ENCODE measurements at places on chromosomes 16 and 17. TPM values are rescaled to one million over a fixed set of nuclear protein-coding genes. Genes with fewer than 3 reads are reported as not detected.

- no peak overlapping the region for H3K4me3 ChIP-seq
- H3K36me3 ChIP-seq, result no peaks in the 10 kb centered on the region
- H3K4me1 ChIP-seq, result no peaks in the 10 kb centered on the region
- no peaks in the 10 kb centered on the region for H3K27me3 ChIP-seq
- DNase-seq, result no peak
Observed at GRCh38 chr17:78239489-78239931, 8.1 kb downstream of the TMEM235 start.

DNA sequence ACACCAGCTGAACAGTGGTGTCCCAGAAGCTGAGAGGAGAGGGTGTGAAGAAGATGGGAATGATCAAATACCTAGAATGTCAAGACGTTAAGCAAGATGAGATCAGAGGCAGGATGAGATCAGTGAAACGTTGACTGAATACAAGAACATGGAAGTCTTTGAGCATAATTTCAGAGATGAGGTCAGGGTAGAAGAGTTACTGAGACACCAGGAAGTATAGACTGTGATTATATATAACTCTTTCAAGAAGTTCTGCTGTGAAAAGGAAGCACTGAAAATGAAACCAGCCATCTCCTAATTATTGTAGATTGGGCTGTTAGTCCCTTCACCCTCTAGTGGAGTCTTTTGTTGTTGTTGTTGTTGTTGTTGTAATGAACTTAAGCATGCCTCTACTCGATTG, 9.1 kb downstream of the SHCBP1 start:
- H3K27me3 ChIP-seq, result no peaks in the 10 kb centered on the region
- no peaks in the 10 kb centered on the region for H3K36me3 ChIP-seq
- H3K27ac ChIP-seq, result no peak overlapping the region
- no peaks in the 10 kb centered on the region for H3K4me1 ChIP-seq
- DNase-seq, result no peak
- H3K4me3 ChIP-seq, result no peak overlapping the region

- no peaks in the 10 kb centered on the region for H3K4me1 ChIP-seq
- no peaks in the 10 kb centered on the region for H3K27me3 ChIP-seq
- no peak overlapping the region for H3K4me3 ChIP-seq
Observed at GRCh38 chr17:12821376-12821940, 32.2 kb downstream of the ARHGAP44 start.

GRCh38 chr17:57888311-57889216, 38.7 kb upstream of the MRPS23 start:
- H3K4me3 ChIP-seq, result no peak overlapping the region
- peaks cover 41% of the 10 kb centered on the region for H3K4me1 ChIP-seq
- no peaks in the 10 kb centered on the region for H3K27me3 ChIP-seq

- no peaks in the 10 kb centered on the region for H3K36me3 ChIP-seq
- DNase-seq, result peak; percentile 44
- peak overlapping the region; percentile 53 for H3K27ac ChIP-seq
- H3K4me3 ChIP-seq, result peak overlapping the region; percentile 42
- H3K27me3 ChIP-seq, result no peaks in the 10 kb centered on the region
- H3K4me1 ChIP-seq, result no peaks in the 10 kb centered on the region
Observed at GRCh38 chr17:43927060-43927864, 15.0 kb downstream of the PPY start.

DNA sequence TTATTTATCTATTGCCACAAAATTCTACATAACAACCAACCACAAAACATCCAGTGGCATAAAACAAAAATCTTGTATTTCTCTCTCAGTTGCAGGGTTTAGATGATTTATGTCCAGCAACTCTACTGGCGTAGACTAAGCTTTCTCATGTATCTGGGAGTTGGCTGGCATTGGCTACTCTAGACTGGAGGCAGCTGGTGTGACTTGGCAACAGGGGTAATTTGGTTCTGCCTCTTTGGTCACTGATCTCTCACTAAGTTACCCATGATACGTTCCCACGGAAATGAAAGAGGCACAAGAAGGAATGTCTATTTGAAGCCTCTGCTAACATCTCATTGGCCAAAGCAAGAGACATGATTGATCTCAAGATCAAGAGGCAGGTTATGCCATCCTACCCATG, 144.0 kb downstream of the HS3ST3B1 start:
- H3K4me1 ChIP-seq, result no peaks in the 10 kb centered on the region

DNA sequence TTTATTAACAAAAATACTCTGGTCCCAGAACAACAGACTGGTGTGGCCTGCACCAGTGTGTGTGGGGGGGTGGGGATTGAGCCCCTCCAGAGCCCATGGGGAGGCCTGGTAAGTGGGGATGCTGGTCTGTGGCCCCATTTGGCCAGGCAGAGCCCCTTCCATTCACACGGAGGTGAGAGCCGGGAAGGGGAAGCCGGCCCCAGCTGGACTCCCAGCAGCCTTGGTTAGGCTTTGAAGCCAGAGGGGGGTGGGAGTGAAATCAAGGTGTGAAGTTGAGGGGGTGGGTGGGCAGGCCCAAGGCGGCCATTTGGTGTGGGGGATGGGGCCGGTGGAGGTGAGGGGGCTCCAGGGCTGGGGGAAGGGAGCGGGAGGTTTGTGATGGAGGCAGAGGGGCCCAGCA, 5.9 kb downstream of the TBX6 start:
- no peak overlapping the region for H3K4me3 ChIP-seq
- H3K27ac ChIP-seq, result no peak overlapping the region
- H3K4me1 ChIP-seq, result no peaks in the 10 kb centered on the region
- no peak for DNase-seq
- no peaks in the 10 kb centered on the region for H3K27me3 ChIP-seq
- H3K36me3 ChIP-seq, result peaks cover 31% of the 10 kb centered on the region

- H3K36me3 ChIP-seq, result no peaks in the 10 kb centered on the region
- no peak for DNase-seq
- H3K27ac ChIP-seq, result no peak overlapping the region
- H3K27me3 ChIP-seq, result no peaks in the 10 kb centered on the region
- no peaks in the 10 kb centered on the region for H3K4me1 ChIP-seq
Observed at GRCh38 chr17:34374457-34374856, 11.4 kb upstream of the CCL1 start.

- no peak for DNase-seq
- no peaks in the 10 kb centered on the region for H3K27me3 ChIP-seq
Observed at GRCh38 chr16:4830408-4830807, 16.7 kb downstream of the GLYR1 start.

- no peak overlapping the region for H3K4me3 ChIP-seq
- peaks cover 40% of the 10 kb centered on the region for H3K36me3 ChIP-seq
- no peaks in the 10 kb centered on the region for H3K4me1 ChIP-seq
- H3K27ac ChIP-seq, result no peak overlapping the region
- H3K27me3 ChIP-seq, result no peaks in the 10 kb centered on the region
Observed at GRCh38 chr16:81671738-81672597, 107.1 kb upstream of the PLCG2 start.

DNA sequence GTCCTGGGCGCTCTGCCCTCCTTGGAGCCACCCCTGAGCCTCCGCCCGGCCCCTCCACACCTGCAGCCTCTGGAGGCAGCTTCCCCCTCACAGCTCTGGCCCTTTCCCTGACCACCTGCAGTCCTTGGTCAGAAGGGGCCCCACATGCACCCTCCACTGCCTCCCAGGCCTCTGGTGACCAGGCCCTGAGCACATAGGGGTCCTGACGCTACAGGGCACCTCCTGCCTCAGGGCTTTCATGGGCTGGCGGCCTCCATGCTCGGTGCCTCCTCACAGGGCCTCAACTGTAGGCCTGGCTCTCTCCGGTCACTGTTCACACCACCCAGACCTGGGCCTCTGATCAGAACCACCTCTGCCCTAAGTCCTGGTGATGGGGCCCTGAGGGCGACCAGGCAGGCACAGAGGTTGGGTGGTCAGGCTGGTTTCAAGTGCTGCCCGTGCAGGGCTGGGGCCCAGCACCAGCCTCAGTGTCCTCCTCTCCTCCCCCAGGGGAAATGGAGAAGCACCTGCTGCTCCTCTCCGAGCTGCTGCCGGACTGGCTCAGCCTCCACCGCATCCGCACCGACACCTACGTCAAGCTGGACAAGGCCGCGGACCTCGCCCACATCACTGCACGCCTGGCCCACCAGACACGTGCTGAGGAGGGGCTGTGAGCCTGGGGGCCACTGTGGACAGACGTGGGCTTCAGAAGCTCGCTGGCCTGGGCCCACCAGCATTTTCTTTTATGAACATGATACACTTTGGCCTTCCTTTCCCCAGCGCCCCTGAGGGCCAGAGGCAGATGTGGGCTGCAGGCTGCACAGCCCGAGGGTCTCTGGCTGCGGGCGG, 3.9 kb downstream of the APRT start:
- peaks cover 16% of the 10 kb centered on the region for H3K4me1 ChIP-seq
- H3K27me3 ChIP-seq, result no peaks in the 10 kb centered on the region
- H3K36me3 ChIP-seq, result no peaks in the 10 kb centered on the region
- DNase-seq, result peak; percentile 42
- no peak overlapping the region for H3K4me3 ChIP-seq
- no peak overlapping the region for H3K27ac ChIP-seq

- no peaks in the 10 kb centered on the region for H3K27me3 ChIP-seq
- DNase-seq, result no peak
- no peak overlapping the region for H3K27ac ChIP-seq
- H3K4me3 ChIP-seq, result no peak overlapping the region
- no peaks in the 10 kb centered on the region for H3K36me3 ChIP-seq
- no peaks in the 10 kb centered on the region for H3K4me1 ChIP-seq
Observed at GRCh38 chr17:13182854-13183253, 165.0 kb upstream of the ELAC2 start.

DNA sequence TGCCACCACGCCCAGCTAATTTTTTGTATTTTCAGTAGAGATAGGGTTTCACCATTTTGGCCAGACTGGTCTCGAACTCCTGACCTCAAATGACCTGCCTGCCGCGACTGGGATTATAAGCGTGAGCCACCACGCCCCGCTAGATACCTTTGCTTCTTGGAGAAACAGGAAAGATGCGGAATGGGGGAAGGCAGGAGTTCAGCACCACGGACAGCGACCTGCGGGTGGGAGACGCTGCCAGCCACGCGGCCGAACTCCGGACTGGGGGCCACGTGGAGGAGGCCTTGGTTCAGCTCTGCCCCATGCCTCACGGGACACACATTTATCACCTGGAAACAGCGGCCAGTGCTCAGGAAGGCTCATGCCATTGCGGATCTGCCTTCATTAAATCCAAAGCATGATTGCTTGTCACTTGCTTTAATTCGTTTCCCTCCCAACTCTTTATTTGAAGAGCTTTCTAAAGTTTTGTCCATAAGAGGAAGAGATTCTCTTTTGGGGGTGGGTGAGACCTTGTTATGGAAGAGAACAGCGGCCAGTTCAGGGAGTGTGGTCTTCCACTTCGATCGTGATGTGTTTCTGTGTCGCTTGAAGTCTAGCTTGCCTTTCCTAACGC, 219.9 kb downstream of the ENGASE start:
- peaks cover 5% of the 10 kb centered on the region for H3K27me3 ChIP-seq
- H3K4me3 ChIP-seq, result no peak overlapping the region
- no peaks in the 10 kb centered on the region for H3K4me1 ChIP-seq
- DNase-seq, result peak; percentile 92

- H3K27me3 ChIP-seq, result no peaks in the 10 kb centered on the region
- no peak overlapping the region for H3K27ac ChIP-seq
- no peak for DNase-seq
- H3K4me1 ChIP-seq, result peaks cover 16% of the 10 kb centered on the region
- no peaks in the 10 kb centered on the region for H3K36me3 ChIP-seq
- H3K4me3 ChIP-seq, result no peak overlapping the region
Observed at GRCh38 chr16:53752560-53752959, 48.6 kb downstream of the FTO start.

DNA sequence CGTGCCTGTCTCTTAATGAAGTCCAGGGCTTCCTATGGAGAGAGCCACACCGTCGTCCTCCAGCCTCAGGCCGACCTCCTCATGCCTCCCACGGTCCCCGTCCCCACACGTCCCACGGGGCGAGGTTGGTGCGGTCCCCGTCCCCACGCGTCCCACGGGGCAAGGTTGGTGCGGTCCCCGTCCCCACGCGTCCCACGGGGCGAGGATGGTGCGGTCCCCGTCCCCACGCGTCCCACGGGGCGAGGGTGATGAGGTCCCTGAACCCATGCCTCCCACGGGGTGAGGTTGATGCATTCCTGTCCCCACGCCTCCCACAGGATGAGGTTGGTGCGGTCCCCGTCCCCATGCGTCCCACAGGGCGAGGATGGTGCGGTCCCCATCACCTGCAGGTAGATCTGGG, 20.9 kb downstream of the GALNS start:
- H3K27me3 ChIP-seq, result no peaks in the 10 kb centered on the region
- H3K4me1 ChIP-seq, result no peaks in the 10 kb centered on the region
- peaks cover 11% of the 10 kb centered on the region for H3K36me3 ChIP-seq
- H3K4me3 ChIP-seq, result no peak overlapping the region

- no peak for DNase-seq
- no peak overlapping the region for H3K27ac ChIP-seq
- H3K4me1 ChIP-seq, result no peaks in the 10 kb centered on the region
- peaks cover 5% of the 10 kb centered on the region for H3K27me3 ChIP-seq
Observed at GRCh38 chr17:14310605-14311004, 9.7 kb downstream of the HS3ST3B1 start.

DNA sequence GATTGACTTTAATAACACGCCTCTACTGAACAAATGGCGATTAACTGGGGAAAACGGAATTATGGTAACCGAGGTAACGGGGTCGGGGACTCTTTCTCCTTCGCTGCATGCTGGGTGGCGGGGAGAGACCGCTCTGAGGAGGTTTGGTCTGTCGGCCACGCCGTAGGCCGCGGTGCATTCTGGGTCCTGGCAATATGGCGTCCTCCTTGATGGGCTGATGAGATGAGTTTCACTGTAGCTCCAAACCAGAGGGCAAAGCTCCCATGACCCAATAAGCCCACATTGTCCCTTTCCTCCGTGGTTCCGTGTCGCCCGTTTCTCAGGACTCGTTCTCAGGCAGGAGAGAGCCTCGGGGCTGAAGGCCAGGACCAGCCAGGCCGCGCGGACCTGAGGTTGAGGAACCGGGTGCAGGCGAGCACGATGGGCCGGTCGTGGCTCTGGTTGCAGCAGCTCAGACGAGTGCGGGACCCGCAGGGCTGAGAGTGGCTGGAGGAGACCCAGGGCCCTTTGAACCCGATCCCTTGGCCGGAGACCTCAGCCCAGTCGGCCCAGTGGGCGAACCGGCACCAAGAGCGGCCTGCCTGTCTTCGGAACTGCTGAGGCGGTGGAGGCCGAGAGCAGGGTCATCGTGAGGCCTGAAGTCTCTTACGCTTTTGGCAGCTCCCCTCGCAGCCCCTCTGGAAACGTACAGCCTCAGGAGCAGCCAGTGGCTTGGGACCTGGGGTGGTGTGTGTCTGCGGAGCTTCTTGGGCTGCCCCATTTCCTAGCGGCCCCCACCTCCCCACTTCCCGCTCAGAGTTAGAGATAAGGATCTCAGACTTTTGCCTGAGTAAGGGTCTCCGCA, at the start of gene RPTOR:
TSS of gene RPTOR (plus strand) at position 184 of the 844 bp plus-strand sequence. CDS start 792 bp downstream, outside the sequence.
- no peaks in the 10 kb centered on the region for H3K36me3 ChIP-seq
- H3K27me3 ChIP-seq, result no peaks in the 10 kb centered on the region
- H3K4me3 ChIP-seq, result peak within 1 kb of the TSS; percentile 99

GRCh38 chr17:43366891-43367736, 31.7 kb upstream of the ARL4D start:
- H3K27me3 ChIP-seq, result no peaks in the 10 kb centered on the region
- peak overlapping the region; percentile 33 for H3K4me3 ChIP-seq
- H3K36me3 ChIP-seq, result no peaks in the 10 kb centered on the region
- H3K4me1 ChIP-seq, result peaks cover 4% of the 10 kb centered on the region

GINS3 gene
- 2.6 TPM for total RNA-seq

STH gene
- not detected for total RNA-seq

FBXW10 gene
- total RNA-seq, result not detected

DNAH2 gene
- total RNA-seq, result 0.66 TPM

NPIPA8 gene
- 4.8 TPM for total RNA-seq

BRICD5 gene
- 7.2 TPM for total RNA-seq

KRTAP2-2 gene
- total RNA-seq, result not detected

SPNS3 gene
- total RNA-seq, result 1.4 TPM

TPSB2 gene
- 141 TPM for total RNA-seq

KRTAP9-4 gene
- total RNA-seq, result not detected

ATP2C2 gene
- 2.2 TPM for total RNA-seq

CORO6 gene
- 5.9 TPM for total RNA-seq

KRT10 gene
- 47.9 TPM for total RNA-seq

Data from kidney (tissue), 22 donors.